ENCODE measurements at places on chromosomes 2 and 18.

DNA sequence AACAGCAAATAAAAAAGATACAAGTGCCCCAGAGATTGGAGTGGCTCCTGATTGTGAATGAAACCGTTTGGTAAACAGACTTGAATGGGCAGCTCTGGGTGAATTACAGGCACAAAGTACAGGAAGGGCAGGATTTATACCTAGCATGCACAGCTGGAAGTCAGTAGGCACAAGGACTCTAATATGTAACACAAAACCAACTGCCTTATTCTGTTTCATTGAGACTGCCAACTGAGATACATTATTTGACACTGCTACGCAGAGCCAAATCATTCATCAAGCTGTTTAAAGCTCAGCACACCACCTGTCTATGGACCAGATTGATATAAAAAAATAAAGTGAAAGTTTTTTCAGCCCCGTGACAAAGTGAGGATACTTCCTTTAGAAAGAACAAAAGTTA is 541.2 kb downstream of the NUP35 start:
- DNase-seq: no peak

DNA sequence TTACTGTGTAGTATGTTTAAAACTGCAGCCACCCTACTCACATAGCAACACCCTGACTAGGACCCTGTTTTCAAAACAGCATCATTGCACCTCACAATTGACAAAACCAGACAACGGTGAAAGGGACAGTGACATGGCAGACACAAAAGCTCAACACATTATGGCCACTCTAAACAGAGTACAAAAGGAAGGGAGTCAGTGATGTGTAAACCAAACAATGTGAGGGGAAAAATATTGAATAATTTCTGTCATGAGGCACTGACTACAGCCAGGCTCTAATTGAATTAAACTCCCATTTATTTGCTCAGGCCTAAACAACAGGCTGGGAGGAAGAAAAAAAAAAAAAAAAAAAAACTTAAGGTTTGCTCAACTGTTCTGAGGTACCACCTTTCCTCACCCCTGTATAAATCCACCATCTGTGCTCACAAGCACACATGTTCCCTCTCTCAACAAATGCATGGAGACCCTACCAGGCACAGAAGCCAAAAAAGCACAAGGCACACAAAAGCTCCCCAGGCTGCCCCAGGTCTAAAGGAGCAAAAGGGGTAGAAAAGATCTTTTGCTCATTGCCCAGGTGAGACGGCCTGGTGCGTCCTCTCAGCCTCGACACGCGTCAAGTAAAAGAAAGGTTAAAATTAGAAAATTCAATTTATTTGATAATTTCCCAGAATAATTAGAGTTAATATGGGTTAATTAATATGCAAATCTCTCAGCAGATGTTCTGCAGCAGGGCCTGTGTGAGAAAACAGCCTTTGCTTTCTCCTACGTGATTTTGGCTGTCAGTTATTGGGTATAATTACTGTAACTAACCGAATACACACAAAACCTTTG is 80.9 kb downstream of the ZEB2 start:
- DNase-seq: no peak

DNA sequence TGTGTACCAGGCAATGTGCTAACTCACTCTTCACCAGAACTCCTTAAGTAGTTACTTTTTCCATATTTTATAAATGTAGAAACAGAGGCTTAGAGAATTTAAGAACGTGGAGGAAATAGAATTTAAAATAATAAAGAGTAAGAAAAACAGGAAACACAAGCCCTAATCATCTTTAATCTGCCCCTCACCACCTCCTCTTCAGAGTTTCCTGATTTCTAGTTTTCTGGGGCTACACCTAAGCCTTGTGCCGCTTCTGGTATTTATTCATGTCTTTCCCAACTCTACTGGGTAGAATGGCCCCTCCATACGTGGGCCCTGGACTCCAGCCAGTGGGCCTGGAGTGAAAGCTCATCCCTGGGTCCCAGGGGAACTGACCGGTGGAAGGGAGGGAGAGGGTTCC is 85.4 kb downstream of the RTN4 start:
- no peak for DNase-seq

DNA sequence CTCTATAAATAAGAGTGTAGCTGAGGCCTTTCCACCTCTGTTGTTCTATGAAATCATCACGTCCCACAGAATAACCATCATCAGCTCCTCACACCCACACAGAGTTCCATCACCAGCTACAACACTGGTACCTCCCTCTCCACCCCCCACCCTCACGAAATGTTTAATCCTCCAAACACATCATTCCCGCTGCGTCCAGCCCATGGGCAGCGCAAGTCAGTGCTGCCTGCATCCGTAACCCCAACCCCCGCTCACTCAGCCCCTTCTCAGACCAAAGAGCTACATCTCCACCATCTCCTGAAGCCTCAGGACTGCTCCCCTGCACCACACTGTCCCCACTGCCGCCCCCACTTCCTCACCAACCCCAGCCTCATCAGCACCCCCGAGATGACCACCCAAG is 19.4 kb downstream of the DNMT3A start:
- DNase-seq: no peak

DNA sequence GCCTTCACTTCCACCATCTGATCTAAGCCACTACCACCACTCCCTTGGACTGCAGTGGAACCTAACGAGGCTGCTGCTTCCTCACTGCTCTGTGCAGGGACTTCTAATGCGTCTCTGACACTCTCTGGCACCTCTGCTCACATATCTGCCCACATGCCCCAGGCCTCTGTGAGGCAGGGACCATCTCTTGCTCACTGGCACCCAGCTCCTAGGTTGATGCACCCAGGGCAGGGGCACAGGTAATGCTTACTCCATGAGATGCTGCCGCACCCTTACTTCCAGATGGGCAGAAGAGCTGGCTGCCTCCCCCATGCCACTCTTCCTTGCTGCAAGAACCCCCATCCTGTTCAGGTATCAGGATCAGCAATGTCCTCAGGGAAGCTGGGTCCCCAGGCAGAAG is 294.0 kb upstream of the HS6ST1 start:
- DNase-seq: no peak

GRCh38 chr2:221444106-221444505 is 128.0 kb downstream of the EPHA4 start:
- DNase-seq: no peak

DNA sequence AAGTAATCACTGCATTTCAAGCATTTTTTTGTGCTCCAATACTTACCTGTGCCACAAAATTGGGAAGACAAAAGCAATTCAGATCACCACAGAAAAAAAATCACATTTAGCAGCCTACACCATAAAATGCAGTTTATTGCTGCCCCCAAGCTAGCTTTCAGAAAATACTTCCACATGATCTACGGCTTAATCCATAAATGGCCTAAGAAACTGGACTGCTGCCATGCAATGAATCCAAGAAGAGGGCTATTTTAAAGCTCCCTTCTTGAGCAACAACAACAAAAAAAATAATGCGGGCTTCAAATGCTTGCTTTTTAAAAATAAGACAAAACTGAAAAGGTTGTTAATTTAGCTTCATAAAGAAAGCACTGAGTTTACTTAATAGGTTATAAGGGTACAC is 272.3 kb downstream of the RAD51AP2 start:
- DNase-seq: no peak

DNA sequence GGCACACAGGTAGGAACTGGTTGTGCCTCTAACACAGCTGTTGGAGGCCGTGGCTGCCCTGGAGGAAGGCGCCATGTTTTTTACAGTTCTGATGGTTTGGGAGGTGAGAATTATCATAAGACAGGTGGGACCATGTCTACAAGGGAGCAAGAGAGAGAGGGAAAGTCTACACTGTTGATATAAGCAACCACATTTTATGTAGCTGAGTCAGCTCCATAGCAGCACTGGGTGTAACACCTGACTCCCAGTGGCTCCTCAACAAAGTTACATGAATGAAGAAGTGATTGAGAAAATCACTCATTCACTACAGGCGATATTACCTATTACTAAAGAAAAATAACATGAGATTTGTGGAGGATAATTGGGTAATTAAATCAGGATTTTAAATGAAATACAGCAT is 41.3 kb upstream of the ACAA2 start:
- DNase-seq: no peak

DNA sequence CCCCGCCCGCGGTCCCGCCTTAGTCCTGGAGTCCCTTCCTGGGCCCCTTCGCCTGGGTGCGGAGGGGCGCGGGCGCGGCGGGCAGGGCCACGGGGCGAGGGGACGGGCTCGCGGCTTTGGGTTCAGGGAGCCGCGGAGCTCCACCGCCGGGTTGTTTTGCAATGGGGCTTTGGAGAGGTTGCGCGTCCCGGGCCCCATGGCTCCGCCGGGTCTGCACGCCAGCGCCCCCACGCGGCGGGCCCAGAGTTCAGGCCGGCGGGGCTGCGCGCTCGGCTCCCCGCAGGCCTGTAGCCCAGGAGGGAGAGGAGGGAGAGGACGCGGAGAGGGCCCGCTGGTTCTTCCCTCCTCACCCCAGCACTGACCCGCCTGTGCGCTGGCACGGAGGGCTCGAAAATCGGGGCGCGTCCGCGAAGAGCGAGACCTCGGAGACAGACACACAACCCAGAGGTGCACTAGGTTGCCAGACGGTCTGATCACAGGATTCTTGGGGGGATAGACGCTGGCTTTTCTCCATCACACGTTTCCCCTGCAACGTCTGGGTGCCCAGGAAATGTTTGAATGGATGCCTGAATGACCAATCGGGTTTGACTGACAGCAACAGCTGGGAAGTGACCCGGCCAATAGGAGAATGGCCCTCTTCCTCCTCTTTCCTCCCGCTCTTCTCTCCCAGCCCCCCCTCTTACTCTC is 4.9 kb upstream of the SIX2 start:
- DNase-seq: no peak

DNA sequence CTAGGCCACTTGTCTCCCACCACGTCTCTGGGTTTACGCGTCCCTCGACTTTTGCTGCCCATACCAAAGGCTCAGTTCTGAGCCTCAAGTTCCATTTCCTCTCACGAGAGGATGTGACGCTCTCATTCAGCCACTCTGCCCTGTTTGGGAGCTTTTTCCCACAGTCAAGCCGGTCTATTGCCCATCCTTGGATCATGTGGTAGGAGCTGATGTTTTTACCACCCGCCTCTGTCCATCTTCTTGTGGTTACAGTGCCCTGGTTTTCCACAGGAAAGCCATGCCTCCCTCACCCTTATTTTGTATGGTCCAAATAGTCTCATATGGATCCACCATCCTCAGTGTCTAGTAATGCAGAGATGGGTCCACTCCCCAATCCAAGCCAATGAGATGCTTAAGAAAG is 20.4 kb downstream of the FBXO36 start:
- no peak for DNase-seq

All from T follicular helper cell (primary cell).